Ureter (tissue), 1 donor: ENCODE measurements at places on chromosomes 16 and 17. TPM values are rescaled to one million over a fixed set of nuclear protein-coding genes. Genes with fewer than 3 reads are reported as not detected.

GRCh38 chr17:42687707-42688320 is 5.5 kb downstream of the CNTNAP1 start:
- no peak for DNase-seq

GRCh38 chr17:47275245-47275984 is 21.8 kb downstream of the ITGB3 start:
- DNase-seq = peak; percentile 87

- peak; percentile 61 for DNase-seq
These were observed 725 bp downstream of the ABCA3 start for GRCh38 chr16:2339521-2340484.

MCRIP1 gene
- 73.6 TPM for total RNA-seq

DNA sequence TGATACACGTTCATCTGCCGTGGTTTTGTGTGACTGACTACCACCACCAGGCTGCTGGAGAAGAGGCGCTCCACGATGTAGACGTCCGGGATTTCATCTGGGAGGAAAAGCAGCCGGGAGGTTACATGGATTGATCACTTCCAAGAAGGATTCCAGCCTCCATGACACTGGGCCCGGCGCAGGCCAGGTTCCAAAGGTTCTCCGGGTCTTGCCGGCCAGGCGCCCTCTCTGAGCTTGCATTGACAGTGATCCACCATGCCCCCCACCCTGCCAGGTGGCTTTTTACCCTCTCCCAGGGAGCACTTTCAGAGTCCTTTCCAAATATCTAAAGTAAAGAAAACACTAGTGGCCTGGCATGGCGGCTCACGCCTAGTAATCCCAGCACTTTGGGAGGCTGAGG is 6.5 kb downstream of the WIPI1 start:
- no peak for DNase-seq

DNA sequence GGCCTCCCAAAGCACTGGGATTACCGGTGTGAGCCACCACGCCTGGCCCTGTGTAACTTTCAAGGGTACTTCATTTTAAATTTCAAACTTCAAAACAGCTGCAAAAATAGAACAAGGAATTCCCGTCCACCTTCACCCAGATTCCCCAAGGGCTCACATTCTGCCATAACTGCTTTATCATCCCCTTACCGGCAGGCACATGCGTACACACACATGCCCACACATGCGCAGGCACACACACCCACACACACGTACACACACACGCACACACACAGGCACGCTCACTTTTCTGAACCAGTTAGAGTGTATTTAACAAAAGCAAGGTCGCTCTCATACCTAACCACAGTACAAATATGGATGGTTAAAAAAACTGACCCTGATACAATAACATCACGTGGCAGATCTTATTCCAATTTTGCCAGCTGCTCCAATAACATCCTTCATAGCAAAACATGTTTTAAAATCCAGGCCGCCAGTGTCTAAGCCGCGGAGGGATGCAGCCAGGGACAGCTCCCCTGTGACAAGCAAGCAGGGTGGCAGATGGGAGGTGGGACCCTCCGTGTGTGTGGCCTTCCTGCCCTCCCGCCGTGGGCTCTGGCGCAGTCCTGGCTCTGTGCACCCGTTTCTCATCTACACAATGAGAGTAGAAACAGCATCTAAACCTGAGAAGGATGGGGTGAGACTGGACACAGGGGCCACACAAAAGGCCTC is 23.1 kb downstream of the PDIA2 start:
- DNase-seq = no peak

GRCh38 chr16:86525696-86526095 is 15.4 kb downstream of the FOXF1 start:
- DNase-seq = no peak

- DNase-seq = no peak
These were observed 25.5 kb downstream of the SERPINF1 start for GRCh38 chr17:1787301-1787902.

- no peak for DNase-seq
These were observed 112.7 kb upstream of the CREBBP start for GRCh38 chr16:3993052-3993785.

- no peak for DNase-seq
These were observed 53.5 kb downstream of the SOCS1 start for GRCh38 chr16:11202260-11203091.

TBC1D24 gene
- total RNA-seq = 6.5 TPM
